ENCODE measurements at places on chromosomes 3 and 15.

DNA sequence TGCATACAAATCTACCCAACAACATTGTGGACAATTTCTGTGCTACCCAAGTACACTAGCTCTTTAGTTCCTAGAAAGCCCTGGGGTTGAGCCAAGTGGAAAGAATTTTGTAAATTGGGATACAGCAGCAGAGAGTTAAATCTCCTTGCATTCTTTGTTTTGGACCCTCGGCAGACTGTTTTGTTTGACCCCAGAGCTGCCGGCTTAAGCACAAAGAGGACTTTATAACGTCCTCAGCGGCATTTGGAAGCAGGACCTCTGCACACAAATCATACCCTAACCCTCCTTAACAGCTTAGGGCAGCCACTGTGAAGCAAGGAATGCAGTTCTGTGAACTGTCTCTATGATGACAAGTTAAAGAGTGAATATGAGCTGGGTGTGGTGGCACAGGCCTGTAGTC, 415.3 kb downstream of the CNTN4 start:
- DNase-seq, result no peak

DNA sequence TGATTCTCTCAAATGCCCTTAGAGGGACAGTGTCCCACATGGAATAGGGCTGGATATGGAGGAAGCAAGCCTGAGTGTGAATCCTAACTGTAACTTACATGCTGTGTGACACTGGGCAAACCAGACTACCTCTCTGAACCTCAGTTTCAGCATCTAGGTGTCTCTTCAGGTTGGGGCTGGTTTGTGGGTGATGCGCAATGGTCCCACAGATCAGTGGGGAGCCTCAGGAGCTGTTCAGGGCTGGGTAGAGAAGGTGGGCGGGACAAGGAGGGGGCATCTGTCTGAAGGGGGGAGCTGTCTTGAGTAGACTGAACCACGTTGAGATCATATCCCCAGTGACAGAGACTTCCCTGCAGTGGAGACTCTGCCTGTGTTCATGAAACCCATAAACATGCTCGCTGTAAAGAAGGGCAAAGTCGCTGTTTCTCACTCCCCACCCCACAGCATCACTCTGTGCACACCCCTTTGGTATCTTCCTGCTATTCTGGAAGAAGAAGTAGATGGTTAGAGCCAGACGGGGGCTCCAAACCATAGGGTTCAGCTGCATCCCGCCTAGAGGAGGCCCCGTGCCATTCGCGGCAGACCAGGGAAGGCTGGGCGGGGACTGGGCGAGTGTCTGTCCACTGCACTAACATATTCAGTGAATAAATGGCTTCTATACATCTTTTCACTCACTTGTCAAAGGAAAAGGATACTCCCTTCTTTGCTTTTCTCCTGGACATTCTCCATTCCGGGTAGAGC, 28.4 kb downstream of the SRPRB start:
- no peak for DNase-seq

DNA sequence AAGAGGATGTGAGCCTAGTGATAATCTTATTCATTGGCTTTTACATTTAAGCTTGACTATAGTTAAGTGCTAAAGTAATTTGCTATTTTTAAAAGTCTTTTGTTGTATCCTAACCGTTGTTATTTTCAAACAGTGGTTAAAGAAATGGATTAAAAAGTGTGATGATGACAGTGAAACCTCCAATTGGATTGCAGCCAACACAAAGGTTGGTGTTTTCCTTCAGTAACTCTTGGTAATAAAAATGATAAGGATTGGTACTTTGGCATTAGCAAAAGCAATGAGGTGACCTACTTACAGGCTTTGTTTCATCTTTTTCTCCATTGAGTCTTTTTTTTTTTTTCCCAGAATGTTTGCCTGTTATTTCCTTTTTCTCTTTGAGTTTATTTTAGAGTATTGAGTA, 87.5 kb upstream of the GOLGA6B start:
- DNase-seq, result no peak

GRCh38 chr3:128546646-128547045, 53.6 kb upstream of the GATA2 start:
- DNase-seq, result no peak

DNA sequence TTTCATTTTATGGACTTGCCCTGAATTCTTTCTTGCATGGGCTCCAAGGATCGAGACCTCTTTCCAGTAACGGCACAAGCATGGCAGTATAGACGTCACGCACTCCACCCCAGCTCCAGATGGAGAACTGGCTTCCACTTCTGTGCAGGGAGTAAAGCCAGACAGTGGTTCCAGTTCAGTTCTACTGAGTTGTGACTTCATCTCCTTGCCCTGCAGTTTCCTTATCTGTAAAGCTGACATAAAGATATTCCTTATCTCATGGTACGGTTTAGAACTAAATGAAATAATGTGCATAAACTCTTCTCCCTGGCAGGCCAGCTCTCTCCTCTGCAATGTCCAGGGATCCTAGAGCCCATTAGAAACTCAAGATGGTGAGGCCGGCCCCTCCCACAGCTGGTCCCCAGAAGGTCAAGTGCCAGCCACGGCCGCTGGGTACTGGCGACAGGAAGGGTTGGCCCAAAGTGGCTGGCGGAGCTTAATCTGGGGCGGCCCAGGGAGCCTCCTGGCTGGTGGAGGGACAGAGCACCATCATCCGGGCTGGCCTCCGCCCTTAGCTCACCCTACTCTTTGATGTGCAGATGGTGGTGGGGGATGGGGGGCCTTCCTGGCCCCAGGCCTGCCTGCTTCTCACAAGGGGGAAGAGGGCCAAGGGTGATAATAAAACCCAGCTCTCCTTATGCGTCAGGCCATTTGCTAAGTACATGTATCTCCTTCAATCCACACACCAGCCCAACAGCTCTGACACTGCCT, 7.2 kb downstream of the MESP2 start:
- DNase-seq, result no peak

- DNase-seq, result no peak
Measured at GRCh38 chr15:66288551-66289185, 4.7 kb upstream of the DIS3L start.

- DNase-seq, result no peak
Measured at GRCh38 chr3:83877910-83878309, 1080.9 kb upstream of the CADM2 start.

GRCh38 chr3:30203301-30203700, 403.1 kb upstream of the TGFBR2 start:
- no peak for DNase-seq
